ENCODE measurements at places on chromosomes 12 and 14. TPM values are rescaled to one million over a fixed set of nuclear protein-coding genes. Genes with fewer than 3 reads are reported as not detected.

OVCH1 gene
- 0.20 TPM for total RNA-seq

CD4 gene
- 9.6 TPM for total RNA-seq

ENDOU gene
- total RNA-seq, result 0.42 TPM

HSP90B1 gene
- total RNA-seq, result 213 TPM

OTX2 gene
- not detected for total RNA-seq

SIX4 gene
- total RNA-seq, result 2.6 TPM

- H3K36me3 ChIP-seq, result no peaks in the 10 kb centered on the region
- H3K27ac ChIP-seq, result no peak overlapping the region
- peaks cover 7% of the 10 kb centered on the region for H3K4me1 ChIP-seq
- no peaks in the 10 kb centered on the region for H3K27me3 ChIP-seq
- no peak for DNase-seq
These were observed 22.9 kb downstream of the SPTSSA start for GRCh38 chr14:34439090-34439489.

- H3K4me3 ChIP-seq, result no peak overlapping the region
- H3K27me3 ChIP-seq, result no peaks in the 10 kb centered on the region
- no peak overlapping the region for H3K27ac ChIP-seq
- no peak for DNase-seq
- H3K4me1 ChIP-seq, result no peaks in the 10 kb centered on the region
These were observed 14.4 kb downstream of the PRKCH start for GRCh38 chr14:61335671-61336275.

GRCh38 chr12:42056130-42056529 is 88.5 kb downstream of the GXYLT1 start:
- H3K27ac ChIP-seq, result no peak overlapping the region
- no peaks in the 10 kb centered on the region for H3K36me3 ChIP-seq
- DNase-seq, result no peak
- no peaks in the 10 kb centered on the region for H3K4me1 ChIP-seq
- no peak overlapping the region for H3K4me3 ChIP-seq

DNA sequence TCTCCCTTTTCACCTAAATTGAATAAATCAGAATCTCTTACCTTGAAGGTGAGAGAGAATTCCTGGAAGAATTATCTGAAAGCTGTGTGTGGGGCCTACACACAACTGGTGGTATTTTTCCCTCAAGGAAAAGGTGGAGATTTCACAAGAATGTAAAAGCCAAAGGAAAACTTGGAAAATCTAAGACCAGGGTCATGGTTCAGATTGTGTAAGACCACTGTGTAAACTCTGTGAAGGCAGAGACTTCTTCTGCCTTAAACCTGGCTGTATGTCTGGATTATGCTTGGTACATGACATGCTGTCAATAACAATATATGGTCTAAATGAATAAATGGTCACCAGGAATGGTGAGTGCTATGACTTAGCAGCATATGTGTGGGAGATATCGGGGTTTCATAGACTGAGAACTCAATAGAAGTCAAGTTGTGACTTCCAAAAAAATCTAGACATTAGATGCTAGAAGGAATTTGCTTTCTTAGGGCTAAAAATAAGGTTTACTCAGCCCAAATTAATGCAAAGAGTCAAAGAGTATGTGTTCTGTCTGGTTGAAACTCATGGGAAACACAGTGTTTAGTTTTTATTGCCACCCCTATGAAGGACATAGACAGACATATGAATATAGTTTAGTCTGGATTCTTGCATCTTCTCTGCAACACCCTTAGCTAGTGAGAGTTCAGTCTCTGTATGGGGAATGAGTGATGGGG is 163.7 kb downstream of the SNAPC1 start:
- no peaks in the 10 kb centered on the region for H3K4me1 ChIP-seq
- no peaks in the 10 kb centered on the region for H3K36me3 ChIP-seq
- no peaks in the 10 kb centered on the region for H3K27me3 ChIP-seq
- no peak overlapping the region for H3K4me3 ChIP-seq
- no peak overlapping the region for H3K27ac ChIP-seq
- no peak for DNase-seq

DNA sequence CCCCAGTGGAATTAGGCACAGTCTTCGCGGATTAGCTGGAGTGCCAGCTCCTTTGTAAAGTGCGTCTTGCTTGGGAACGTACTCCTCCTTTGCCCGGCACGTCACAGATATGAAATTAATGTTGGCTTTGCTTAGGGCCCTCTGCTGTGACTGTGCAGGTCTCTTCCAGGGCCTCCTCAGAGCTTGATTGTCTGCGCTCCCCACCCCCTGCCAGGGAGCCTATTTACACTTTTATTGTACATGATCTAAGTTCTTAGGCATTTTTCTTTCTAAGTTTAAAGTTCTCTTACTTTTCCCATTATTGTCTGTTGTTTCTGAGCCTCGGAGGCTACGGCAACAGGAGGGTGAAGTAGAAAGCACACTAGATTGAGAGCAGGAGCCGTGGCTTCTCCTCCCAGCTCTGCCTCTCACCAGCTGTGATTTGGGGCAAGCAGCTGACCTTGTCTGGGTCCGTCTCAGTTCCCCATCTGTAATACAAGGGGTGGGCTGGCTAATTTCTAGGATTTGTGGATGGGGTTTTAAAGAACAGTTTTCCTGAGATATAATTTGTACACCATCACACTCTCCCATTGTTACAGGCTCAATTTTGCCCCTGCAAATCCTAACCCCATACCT is 81.8 kb downstream of the TSPAN9 start:
- peaks cover 3% of the 10 kb centered on the region for H3K4me1 ChIP-seq
- DNase-seq, result no peak
- no peaks in the 10 kb centered on the region for H3K36me3 ChIP-seq
- peak overlapping the region; percentile 32 for H3K27ac ChIP-seq
- H3K4me3 ChIP-seq, result no peak overlapping the region

DNA sequence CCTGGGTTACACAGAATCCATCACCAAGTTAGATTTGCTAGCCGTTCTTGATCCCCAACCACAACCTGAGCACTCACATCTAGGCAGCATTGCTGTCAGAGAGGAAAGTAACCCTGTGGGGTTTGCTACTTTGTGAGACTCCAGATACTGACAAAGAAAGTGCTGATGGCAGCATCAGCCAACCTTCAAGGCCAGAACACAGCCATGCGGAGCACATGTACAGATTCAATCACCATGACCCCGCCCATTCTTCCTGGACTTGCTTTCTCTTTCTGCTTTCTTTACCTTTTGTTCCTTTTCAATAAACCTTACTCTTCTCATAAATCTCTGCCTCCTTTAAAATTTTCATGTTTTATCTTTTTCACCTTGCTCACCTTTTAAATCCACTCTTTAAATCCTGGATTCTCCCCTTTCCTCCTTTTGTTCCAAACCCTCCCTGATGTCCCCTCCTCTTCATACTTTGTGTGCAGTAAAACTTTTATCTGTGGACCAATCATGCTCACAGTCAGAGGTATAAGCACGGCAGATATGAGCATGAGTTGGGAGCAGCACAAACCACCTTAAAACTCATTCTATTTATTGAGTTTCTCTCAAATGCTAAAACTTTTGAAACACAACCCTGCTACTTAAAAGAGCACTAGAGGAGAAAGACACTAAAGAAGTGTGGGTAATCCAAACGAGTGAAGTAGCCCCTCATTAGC is 21.9 kb upstream of the CERS5 start:
- DNase-seq, result no peak
- H3K36me3 ChIP-seq, result no peaks in the 10 kb centered on the region
- H3K27ac ChIP-seq, result no peak overlapping the region
- no peaks in the 10 kb centered on the region for H3K27me3 ChIP-seq
- H3K4me3 ChIP-seq, result no peak overlapping the region

GRCh38 chr12:34048714-34049113 is 26.4 kb downstream of the ALG10 start:
- H3K4me3 ChIP-seq, result no peak overlapping the region
- H3K36me3 ChIP-seq, result no peaks in the 10 kb centered on the region
- H3K27ac ChIP-seq, result no peak overlapping the region
- no peaks in the 10 kb centered on the region for H3K4me1 ChIP-seq

- H3K27ac ChIP-seq, result no peak overlapping the region
- no peaks in the 10 kb centered on the region for H3K4me1 ChIP-seq
- DNase-seq, result no peak
- no peak overlapping the region for H3K4me3 ChIP-seq
- no peaks in the 10 kb centered on the region for H3K36me3 ChIP-seq
- H3K27me3 ChIP-seq, result no peaks in the 10 kb centered on the region
These were observed 29.5 kb upstream of the EML1 start for GRCh38 chr14:99763527-99764221.

DNA sequence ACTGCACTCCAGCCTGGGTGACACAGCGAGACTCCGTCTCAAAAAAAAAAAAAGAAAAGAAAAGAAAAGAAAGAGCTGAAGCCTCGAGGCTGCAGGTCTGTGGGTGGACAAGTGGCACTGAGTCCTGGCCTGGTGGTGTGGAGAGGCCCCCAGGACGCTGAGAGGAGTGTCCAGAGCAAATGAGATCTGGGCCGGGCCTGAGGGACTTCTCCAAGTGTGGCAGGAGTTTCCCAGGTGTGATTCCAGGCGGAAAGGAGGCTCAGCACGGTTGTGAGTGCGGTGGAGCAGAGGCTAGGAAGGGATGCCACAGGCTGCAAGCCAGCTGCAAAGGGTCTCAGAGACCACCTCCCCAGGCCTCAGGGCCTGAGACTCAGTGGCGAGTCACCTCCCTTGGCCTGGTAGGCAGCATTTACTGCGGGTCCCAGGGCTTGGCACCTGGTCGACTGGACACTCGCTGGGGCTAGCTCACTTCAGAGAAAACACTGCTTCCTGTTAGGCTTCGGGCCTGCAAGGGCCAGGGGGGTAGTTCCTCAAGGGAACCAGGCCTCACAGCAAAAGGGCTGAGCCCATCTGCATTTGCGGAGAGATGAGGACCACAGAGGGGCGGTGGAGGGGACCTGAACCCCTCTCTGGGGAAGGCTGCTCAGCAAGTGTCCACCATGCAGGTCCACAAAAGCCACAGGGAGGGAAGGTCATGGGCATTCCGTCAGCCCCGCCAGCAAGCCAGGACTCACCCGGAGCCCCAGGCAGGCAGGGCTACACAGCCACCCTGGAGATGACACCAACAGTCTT is 11.7 kb downstream of the TTC7B start:
- no peaks in the 10 kb centered on the region for H3K36me3 ChIP-seq
- H3K4me1 ChIP-seq, result peaks cover 4% of the 10 kb centered on the region
- no peaks in the 10 kb centered on the region for H3K27me3 ChIP-seq
- H3K27ac ChIP-seq, result no peak overlapping the region
- H3K4me3 ChIP-seq, result no peak overlapping the region

- DNase-seq, result no peak
- H3K4me1 ChIP-seq, result no peaks in the 10 kb centered on the region
- H3K27me3 ChIP-seq, result no peaks in the 10 kb centered on the region
- no peak overlapping the region for H3K4me3 ChIP-seq
- H3K27ac ChIP-seq, result no peak overlapping the region
- no peaks in the 10 kb centered on the region for H3K36me3 ChIP-seq
These were observed 61.3 kb downstream of the ARF6 start for GRCh38 chr14:49954171-49954631.

DNA sequence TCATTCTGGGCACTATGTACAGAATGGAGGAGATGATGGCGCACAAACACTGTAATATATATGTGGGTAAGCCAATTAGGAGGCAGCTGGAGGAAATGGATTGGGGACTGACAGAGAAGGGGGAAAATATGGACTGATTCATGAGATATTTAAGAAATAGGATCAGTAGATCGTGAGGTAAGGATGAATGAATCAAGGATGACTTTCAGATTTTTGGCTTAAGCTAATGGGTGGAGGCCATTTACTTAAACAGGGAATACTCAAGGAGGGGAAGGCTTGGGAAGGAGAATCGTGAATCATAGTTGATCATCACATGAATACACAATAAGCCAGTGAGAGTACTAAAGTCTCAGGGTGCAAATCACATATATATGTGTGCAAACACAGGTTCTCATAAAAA is 11.2 kb upstream of the GNPNAT1 start:
- DNase-seq, result no peak
- no peak overlapping the region for H3K27ac ChIP-seq
- no peaks in the 10 kb centered on the region for H3K36me3 ChIP-seq
- no peaks in the 10 kb centered on the region for H3K27me3 ChIP-seq
- H3K4me1 ChIP-seq, result no peaks in the 10 kb centered on the region
- no peak overlapping the region for H3K4me3 ChIP-seq

GRCh38 chr14:21309238-21309636 is 29.4 kb downstream of the RPGRIP1 start:
- no peaks in the 10 kb centered on the region for H3K36me3 ChIP-seq
- no peak for DNase-seq
- H3K27ac ChIP-seq, result no peak overlapping the region
- H3K27me3 ChIP-seq, result peaks cover 5% of the 10 kb centered on the region
- H3K4me1 ChIP-seq, result no peaks in the 10 kb centered on the region
